ENCODE measurements at places on chromosomes 4 and X.

- peak; percentile 91 for DNase-seq
Observed at GRCh38 chrX:2608638-2609430, 82.3 kb upstream of the CD99 start.

GRCh38 chrX:97876697-97877407 lies 993.1 kb downstream of the RPA4 start:
- no peak for DNase-seq

GRCh38 chr4:102430461-102430910 lies 70.7 kb upstream of the NFKB1 start:
- no peak for DNase-seq

DNA sequence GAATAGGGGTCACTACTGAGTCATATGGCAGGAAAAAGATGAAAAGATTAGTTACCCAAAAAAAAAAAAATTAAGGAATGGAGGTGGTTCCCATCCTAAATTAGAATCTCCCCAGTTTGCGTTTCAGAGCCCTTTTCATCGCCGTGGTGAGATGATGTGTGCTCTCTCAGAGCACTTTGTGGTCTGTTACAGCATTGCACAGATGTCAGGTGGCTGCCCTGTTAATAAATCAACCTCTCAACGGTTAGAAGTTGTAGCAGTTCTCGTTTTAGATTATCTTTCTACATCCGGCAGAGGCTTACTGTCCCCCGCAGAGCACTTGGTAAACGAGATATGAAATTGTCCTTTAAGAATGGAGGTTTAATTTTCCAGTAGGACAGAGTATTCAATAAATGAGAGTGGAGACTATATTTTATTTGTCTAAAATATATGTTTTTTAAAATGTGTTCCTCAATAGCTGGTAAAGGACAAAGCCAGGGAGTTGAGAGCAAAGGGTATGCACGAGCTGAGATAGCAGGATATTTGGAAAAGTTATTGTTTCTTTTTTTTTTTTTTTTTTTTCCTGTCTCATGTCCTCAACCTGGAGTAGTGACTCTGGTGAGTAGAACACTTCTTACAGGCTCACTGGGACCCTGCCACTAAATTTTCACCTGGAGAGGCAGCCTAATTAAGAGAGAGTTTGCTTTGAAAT lies 26.9 kb downstream of the AFF1 start:
- no peak for DNase-seq

- no peak for DNase-seq
Observed at GRCh38 chr4:123068081-123068480, 145.7 kb upstream of the NUDT6 start.

DNA sequence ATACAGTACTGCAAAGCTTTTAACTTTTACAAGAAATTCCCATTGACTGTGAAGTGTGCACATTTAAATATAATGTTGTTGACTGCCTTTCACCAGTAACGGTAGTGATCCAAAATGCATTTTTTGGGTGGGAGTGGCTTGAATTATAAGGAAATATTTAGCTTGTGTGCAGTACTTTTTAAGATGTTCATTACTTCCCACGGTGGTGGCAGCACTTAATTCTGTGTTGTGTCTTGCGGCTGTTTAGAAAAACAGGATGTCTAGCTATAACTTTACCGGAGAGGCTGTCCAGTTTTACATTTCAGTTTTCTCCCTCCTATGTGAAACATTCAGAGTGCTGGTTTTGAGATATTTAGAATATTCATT lies 1.7 kb downstream of the TMEM131L start:
- DNase-seq, result no peak

DNA sequence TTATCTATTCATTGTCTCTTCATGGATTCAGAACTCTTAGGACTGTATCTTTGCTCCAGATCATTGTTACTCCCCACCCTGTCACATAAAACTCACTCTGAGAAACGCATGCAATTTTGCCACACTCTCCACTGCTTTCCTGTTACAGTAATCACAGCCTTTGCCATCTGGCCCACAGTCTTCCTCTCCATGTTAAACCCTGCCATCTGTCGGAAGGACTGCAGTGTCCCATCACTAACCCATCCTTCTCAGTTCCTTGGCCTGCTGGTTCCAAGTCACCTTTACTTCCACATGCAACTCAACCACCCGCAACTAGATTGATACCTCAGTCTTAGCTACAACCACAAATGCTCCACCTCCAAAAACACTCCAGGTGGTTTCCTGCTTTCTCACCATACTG lies 308.7 kb upstream of the FAM241A start:
- DNase-seq, result no peak

DNA sequence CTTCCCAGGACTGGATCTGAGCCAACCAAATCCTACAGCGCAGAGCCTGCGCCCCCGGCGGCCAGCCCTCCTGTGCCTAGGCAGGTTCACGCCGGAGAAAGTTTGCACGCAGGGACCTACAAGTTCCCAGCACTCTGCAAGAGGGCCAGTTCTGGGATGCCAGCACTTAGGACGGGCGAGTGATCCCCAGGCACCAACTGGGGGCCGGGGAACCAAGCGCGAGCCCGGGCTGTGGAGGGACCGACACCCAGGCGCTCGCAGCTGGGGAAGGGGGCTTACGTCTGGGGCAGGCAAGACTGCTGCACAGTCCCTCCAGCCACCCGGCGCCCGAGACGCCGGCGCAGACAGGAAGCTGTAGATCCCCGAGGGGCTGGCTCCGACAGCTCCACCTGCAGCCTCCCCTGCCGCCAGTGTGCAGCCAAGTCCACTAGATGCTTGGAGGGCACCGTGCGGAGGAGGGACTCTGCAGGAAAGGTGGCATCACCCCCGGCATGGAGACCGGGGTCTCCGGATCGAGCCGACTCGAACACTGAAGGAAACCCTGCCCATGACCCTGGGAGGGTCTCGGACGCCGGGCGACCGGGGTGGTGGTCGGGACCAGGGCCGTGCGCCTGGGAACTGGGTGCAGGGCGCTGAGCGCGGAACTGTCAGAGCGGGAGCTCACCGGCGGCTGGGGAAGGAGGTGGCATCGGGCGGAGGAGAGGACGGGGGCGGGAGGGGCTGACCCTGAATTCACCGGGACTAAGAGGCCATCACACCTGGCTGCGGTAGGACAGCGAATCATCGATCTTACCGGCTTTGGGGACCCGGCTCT lies 566 bp downstream of the CORIN start:
- DNase-seq, result peak; percentile 41

DNA sequence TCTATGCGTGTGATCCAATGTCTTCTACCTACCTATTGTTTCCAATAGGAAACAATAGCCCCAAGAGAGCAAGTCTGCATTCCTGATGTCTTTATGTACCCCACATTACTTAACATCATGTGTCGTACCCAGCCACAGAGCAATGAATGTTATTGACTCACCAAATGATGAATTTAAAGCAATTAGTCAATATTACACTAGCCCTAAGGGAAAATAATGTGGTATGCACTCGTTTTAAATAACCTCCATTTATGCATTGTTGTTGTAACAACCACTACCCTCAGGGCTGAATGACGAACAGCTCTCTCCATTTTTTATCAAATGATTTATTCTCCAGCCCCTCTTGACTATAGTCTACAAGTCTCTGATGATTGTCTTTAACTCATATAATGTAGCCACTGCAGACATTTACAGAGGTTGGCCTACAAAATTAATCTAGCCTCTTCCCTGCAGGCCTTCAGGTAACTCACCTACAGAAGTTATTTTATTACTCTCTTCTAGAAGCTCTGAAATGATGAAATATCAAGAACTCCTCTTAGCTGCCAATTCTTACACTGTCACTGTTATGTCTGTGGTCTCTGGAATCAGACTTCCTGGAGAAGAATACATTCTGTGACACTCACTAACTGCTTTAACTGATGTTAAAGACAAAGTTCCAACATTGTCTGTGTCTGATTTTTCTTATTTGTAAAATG lies 601.7 kb upstream of the GRIA3 start:
- no peak for DNase-seq

- no peak for DNase-seq
Observed at GRCh38 chr4:127421437-127421836, 211.3 kb upstream of the INTU start.

DNA sequence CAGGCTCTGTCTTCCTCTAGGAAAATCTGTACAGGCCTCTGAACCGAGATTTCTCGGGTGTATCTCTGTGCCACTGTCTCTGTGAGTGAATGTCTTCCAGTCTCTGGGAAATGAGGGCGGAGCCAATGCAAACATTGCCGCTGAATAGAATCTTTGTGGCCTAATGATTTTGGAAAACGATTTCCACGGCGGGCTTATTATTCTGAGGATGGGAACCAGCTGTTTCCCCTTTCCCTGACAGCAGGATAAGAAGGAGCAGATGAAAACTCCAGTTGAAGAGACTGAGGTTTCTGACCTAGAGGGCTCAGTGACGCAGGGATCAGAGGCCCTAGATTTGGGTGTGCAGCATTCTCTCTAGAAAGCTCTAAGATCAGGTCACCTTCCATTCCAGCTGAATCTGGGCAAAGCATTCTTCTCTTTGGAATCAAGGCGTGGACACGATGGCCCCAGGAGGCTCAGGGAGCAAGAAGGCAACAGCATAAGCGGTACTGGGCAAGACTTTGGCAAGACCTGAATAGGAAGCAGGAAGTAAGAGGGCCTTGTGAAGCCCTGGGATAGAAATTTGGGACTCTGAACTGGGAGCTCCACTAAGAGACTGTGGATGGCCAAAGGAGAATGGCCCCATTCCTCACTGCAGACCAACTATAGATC lies 47.3 kb downstream of the PJA1 start:
- no peak for DNase-seq
